Hematopoietic multipotent progenitor cell treated with erythropoietin and hydrocortisone succinate and interleukin-3 and kit ligand, for 15 days (in vitro differentiated cells): ENCODE measurements at places on chromosomes 1 and 21.
A peak's percentile ranks its signal among the peaks of the same experiment; 100 is the strongest.

DNA sequence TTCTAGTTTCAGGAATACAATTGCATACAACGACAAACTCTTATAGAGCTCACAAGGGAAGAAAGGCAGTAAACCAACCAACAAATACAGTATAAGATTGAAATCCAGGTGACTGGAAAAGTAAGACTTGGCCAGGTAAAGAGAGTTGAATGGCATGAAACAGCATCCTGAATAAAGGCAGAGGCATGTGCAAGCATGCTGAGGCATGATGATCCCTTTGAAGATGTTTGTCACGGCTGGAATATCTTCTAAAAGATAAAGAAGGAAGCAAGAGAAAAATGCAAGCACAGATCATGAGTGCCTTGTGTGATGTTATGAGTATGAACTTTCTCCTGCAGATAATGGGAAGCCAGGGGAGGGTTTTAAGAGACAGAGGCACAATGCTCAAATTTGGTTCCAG is 83.3 kb upstream of the SPATA6 start:
- DNase-seq, result no peak

GRCh38 chr1:117710710-117711109 is 104.9 kb downstream of the TENT5C start:
- DNase-seq, result peak; percentile 44

GRCh38 chr1:185670187-185670627 is 64.0 kb upstream of the HMCN1 start:
- no peak for DNase-seq

- no peak for DNase-seq
These were observed 218.1 kb upstream of the PKN2 start for GRCh38 chr1:88466011-88466410.

DNA sequence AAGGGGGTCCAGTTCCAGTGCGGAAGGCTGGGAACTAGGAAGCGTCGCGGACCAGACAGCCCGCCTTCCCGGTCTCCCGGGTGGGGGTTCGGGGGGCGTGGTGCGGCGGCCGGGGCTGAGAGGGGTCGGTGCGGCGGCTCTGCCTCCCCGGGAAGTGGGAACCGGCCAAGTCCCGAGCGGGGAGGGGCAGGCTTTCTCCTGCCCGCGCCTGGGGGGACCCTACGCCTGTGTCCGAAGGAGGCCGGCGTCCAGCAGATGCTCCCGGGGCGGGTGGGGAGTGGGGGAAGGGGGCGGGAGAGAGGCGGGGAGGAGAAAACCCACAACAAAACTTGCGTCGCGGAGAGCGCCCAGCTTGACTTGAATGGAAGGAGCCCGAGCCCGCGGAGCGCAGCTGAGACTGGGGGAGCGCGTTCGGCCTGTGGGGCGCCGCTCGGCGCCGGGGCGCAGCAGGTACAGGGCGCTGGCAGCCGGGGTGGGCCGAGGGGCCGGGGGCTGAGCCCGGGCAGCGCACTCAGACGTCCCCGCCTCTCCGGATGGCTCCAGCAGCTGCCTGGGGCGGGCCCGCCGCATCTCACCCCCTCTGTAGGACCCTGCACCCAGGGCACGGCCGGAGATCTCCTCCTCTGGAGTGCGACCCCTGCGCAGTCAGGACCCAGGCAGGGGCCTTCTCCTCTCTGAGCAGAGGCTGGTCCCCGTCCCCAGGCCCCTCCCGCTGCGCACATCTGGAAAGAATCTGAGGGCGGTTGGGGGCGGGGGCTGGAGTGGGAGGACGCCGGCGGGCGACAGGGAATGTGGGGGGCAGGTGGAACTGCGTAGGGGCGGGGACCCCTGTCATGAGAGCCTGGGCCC is at the start of gene PODN:
PODN (plus strand) TSS at position 355 of the 849 bp plus-strand sequence. CDS start 7,643 bp downstream, outside the sequence.
- no peak for DNase-seq

DNA sequence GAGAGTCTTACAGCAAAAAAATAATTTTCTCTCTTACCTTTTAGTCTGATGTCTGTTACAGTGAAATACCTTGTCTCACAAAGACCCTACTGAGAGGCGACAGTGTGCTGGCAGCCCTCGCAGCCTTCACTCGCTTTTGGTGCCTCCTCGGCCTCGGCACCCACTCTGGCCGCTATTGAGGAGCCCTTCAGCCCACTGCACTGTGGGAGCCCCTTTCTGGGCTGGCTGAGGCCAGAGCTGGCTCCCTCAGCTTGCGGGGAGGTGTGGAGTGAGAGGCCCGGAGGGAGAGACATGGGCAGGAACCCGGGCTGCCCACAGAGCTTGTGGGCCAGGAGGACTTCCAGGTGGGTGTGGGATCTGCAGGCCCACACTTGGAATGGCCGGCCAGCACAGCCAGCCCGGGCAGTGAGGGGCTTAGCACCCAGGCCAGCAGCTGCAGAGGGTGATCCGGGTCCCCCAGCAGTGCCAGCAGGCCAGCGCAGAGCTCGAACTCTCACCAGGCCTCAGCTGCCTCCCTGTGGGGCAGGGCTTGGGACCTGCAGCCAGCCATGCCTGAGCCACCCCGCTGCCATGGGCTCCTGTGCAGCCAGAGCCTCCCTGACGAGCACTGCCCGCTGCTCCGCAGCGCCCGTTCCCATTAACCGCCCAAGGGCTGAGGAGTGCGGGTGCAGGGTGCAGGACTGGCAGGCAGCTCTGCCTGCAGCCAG is 10.8 kb upstream of the CFHR1 start:
- DNase-seq, result no peak

DNA sequence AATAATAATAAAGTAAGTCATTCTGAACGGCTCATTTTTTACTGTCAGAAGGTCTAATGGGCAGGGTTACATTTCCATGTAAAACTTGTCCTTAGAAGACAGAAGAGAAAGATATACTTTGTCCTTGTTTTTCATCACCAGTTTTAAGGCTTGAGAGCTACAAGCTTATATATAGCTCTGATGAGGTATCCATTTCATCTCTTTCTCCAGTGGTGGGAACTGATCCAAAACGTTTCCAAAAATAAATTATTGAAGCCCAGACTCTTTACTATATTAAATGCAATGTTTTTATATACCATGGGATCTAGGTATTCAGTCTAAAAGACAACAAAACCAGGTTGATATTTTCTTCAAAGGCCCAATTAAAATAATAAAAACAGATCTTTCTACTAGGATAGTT is 8.7 kb downstream of the B3GALNT2 start:
- DNase-seq, result no peak

- DNase-seq, result no peak
These were observed 579 bp downstream of the SH3BP5L start for GRCh38 chr1:248825136-248825535.

DNA sequence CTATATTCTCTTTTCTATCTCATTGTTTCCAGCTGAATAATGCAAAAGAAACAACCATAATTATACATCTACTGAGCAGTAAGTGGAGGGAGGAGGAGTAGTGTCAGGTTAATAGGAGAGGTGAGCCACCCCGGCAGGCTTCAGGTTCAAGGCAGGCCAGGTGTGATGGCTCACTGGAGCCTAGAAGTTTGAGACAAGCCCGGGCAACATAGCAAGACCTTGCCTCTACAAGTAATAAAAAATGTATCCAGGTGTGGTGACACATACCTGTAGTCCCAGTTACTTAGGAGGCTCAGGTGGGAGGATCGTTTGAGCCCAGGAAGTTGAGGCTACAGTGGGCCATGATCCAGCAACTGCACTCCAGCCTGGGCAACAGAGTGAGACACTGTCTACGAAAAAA is 1.9 kb upstream of the DIP2A start:
- DNase-seq, result no peak

- DNase-seq, result no peak
These were observed 299.9 kb upstream of the PLD5 start for GRCh38 chr1:242824435-242824834.

DNA sequence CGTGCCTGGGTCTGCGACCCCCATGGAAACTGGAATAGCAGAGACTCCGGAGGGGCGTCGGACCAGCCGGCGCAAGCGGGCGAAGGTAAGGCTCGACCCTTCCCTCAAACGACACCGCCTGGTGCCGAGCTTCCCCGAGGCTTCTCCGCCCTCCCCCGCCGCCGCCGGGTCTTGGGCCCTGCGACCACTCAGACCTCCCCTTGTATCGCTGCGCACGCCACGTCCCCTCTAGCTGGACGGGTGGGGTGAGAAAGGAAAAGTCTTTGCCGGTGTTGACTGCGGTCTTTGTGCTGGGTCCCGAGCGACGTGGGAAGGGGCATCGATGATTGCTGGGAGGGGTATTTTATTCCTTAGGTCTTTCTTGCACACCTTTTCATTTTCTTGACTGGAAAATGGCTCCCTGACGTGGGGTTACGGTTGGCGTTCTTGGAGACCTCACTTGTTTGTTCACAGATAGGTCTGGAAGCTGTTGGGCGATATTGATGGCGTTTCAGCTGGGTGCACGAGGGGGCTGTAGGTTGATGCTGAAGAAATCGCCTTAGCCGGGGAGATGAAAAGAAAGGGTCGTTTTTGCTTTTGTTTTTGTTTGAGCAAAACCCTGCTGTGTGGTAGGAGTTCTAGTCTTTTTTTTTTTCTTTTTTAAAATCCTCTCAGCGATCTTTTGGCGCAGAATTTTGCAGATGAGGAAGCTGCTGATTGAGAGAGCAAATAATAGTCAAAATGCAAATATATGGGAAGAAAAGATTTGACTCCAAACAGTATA is 776 bp downstream of the KDM1A start:
- peak; percentile 20 for DNase-seq

- no peak for DNase-seq
These were observed 1.2 kb upstream of the LHX9 start for GRCh38 chr1:197915862-197916499.

DNA sequence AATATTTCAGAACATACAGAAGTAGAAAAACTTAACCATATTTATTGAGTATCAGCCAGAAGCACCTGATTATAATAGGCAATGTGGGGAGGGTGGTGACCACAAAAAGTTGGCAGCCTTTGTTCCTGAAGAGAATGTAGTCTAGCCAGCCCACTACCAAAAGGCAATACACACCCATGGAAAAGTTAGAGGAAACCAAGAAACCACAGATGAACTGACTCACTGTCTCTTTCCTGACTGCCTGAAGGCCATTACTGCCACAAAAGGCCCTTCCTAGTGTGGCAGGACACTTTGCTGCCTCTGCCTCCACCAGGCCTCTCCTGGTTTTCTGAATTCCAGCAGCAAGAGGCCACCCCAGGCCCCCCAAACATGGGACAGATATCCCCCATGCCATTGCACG is 14.6 kb upstream of the PROX1 start:
- DNase-seq, result no peak

DNA sequence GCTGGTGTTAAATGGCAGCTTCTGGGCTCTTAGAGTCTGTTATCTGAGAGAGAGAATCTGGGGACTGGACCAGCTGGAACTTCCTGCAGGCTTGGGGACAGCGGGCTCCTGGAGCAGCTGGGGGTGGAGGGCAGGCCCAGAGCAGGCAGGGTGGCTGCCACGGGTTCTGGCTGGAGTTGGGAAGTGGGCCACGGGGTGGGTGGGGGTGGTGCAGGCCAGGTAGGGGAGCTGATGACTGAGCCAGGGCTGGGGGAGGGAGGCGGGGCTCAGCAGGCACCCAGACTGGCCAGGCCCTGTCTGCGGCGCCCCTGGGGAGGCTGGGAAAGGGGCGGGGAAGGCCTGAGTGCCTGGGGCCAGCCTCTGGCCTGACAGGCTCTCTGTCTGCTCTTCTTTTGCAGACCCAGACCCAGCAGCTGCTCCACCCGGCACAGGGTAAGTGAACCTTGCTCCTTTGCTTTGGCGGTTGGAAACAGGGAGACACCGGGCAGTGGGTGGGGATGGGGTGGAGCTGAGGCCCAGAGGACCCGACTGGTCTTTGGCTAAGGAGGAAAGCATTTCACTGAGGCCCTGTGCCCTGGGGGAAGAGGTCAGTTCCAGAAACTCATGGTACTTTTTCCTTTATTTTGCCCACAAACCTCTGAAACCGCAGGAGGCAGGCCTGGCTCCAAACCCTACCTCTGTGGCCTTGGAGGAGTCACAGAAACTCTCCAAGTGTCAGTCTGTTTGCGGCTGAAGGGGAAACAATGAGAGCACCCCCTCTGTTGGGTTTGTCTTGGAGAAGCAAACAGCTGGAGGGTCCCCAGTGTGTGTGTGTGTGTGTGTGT is 48.8 kb downstream of the ARHGEF10L start:
- DNase-seq, result no peak

- DNase-seq, result no peak
These were observed 46.8 kb downstream of the ADAMTS5 start for GRCh38 chr21:26920055-26920454.

DNA sequence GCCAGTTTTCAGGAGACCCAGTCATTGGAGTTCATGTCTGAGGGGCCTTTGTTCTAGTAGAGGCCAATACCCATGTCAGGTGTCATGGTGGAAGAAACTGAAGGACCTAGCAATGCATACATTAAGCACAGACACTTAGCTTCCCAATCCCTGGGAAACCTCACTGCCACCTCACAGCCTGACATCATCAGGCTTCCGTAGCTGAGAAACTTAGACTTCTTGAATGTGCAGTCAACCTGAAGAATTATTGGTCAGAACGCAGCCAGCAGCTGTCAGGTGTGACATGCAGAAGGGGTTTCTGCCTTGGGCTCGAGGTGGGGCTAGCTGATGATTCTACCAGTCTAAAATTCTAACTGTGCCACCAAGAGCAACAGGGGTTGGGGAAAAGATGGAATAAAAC is 1.9 kb upstream of the ITPKB start:
- DNase-seq, result no peak

GRCh38 chr1:57485643-57486042 is 61.8 kb upstream of the DAB1 start:
- no peak for DNase-seq

DNA sequence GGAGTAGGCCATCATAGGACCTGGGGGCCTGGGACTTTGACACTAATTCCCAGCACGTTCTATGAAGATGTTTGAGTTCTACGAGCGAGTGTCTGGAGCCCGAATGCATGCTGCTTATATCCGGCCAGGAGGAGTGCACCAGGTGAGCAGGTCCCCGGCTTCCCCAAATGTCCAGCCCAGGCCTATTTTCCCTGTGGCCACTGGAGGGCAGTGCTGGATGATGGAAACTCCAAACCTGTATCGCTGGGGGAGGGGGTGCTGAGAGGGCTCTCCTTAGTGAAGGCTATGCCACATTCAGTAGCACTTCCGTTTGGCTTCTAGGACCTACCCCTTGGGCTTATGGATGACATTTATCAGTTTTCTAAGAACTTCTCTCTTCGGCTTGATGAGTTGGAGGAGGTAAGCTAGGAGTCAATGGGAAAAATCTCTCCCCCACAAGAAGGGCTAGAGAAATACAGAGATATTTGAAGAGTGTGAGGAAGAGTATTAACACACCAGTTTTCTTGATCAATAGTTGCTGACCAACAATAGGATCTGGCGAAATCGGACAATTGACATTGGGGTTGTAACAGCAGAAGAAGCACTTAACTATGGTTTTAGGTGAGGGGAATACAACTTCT is 5.2 kb upstream of the FCER1G start:
- peak; percentile 76 for DNase-seq

- no peak for DNase-seq
These were observed 21.3 kb upstream of the CEP85 start for GRCh38 chr1:26212726-26213125.
